ENCODE measurements at places on chromosomes 4 and X.

- DNase-seq: no peak
Measured at GRCh38 chrX:20229155-20229554, 37.6 kb downstream of the RPS6KA3 start.

DNA sequence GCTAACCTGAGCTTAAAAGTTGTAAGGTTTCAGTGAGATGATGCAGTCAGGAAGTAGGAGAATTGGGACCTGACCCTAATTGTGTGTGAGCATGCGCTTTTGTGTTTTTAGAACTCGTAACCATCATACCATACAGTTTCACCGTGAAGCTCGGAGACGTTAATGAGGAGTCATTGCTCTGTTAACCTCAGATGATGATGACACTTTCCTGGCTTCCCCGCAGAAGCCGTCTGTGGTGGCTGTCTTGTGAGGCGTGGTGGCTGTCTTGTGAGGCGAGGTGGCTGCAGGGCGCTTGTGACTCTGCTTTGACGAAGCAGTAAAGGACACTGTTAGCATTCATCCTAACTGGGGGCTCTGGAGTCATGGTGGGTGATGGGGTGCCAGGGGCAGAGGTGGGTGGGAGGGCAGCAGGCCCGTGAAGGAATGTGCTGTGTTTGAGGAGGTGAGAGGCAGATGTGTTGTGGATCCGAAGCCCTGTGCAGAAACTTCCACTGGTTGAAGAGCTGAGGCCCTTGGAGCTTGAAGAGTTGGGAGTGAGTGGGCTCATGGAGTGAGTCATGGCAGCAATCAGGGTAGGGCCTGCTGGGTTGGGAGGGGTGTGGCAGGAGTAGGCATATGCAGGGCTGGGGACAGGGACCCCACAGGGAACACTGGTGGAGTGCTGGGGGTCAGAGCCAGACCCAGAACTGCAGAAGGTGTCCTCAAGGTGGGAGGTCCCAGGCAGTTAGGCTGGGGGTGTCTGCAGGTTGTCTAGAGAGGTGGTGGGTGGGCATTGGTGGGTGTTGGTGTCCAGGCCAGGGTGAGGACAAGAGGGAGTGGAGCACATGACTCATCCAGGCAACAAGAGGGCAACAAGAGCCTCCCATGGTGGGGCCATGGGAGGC lies 57.4 kb downstream of the NSD2 start:
- DNase-seq: no peak

GRCh38 chr4:121421594-121421993 lies 40.8 kb upstream of the QRFPR start:
- no peak for DNase-seq

DNA sequence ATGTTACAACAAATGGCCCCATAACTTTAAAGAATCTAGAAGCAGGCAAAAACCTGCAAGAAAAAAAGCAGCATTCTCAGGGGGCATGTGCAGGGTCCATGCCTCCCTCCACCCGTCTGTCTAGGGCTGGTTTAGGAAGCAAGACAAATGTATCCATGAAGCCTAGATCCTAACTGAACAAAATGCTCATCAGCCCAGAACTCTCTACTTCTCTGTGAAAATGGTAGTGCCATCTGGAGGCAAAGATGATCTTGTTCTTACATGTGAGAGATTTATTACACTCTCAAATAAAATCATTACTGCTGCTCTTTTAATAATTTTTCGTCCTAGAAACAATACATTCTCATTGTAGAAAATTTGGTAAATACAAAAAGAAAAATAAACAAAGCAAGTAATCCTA lies 26.7 kb downstream of the NR3C2 start:
- peak; percentile 35 for DNase-seq

DNA sequence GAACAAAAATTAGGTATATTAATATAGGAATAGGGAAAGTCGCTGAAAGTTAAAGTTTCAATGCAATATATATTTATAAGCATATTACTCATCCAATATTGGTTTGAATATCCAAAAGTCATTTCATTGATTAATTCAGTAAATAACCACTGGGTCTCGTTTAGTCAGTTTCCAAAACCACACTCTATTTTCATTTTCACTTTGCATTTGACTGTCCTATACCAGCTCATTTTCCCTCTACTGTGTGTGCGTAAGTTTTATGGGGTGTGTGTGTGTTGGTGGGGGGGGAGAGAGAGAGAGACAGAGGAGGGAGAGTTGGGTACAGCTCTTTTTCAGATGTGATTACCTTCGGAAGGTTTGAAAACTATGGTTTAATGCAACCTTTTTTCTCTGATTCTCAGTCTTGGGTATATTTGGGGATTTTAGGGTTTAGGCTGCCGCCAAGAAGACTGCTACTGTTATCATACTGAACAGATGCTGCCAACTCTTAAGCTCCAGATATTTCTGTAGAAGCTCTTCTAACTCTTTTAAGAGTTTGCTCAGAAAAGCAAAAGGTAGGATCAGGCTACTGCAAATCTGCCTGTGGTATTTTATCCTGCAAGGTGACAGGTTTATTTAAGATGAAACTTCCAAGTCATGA lies 1427.4 kb downstream of the PCDH7 start:
- no peak for DNase-seq

GRCh38 chr4:34767407-34767806 lies 1476.9 kb downstream of the ARAP2 start:
- DNase-seq: no peak

GRCh38 chr4:101850698-101851097 lies 60.2 kb downstream of the BANK1 start:
- DNase-seq: no peak

DNA sequence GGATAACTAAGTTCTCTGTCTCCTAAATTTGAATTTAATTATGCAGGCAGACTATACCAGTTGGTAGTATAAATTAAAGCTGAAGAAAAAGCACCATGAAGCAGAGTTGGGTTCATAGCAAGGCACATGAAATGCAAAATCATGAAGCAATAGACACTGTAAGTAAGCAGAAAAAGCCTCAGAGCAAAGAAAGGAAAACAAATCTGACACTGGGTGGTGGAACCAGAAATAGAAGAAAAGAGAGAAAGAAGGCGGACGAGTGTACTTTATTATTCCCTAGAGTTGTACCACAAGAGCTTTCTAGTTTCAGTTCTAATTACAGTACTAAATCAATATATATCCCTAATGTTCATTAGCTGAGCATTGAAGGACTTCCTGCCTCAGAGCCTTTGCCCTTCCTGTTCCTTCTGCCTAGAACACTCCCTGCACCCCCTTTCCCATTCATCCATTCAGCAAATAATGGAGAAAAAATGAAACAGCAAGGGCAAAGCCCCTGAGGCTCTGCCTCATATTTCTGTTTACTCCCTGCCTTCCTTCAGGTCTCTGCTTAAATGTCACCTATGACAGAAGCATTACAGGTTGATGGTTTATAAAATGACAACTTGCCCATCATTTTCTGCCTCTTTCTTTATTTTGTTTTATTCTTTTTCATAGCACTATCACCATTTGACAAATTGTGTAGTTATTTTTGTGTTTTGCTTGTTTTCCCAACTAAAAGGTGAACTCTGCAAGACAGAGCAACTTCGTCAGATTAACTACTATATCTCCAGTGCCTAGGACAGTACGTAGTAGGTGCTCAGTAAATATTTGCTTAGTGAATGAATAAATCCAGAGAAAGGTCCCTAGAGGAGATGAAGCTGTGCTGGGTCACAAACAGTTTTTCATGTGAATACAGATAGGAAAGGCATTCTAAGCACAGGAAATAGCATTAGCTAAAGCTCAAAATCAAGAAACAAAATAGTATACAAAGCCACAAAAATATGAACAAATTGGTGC lies 154.0 kb upstream of the RASGEF1B start:
- DNase-seq: no peak

DNA sequence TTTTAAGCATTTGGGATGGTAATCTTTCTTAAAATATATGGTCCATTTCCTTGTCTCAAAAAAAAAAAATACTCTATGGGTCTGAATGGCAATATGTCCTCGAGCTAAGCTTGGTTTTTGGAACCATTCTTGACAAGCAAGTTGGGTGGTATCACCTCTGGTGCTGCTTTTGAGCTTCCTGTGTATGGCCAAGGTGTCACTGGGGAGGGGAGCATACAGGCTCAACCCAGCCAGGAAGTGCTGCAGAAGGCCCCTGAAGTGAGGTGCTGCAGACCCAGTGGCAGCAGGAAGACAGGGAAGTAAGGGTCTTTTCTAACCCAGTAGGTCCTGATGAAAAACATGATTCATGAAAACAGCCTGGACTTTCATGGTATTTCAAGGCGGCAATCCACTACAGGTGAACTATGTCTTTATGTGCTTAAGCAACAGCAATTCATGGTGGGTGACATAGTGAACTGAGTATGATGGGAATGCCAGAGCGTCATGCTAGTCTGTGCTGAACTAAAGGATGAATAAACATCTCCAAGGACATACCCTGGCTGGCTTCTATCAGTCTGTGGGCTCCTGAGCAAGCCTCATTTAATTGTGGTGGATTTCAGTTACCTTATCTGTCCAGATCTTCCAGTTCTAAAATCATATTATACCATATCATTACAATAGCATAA lies 15.1 kb downstream of the TRAPPC2 start:
- DNase-seq: no peak

GRCh38 chrX:24999511-24999910 lies 16.3 kb downstream of the ARX start:
- no peak for DNase-seq

- peak; percentile 23 for DNase-seq
Measured at GRCh38 chr4:81565142-81565870, 93.6 kb upstream of the RASGEF1B start.

- no peak for DNase-seq
Measured at GRCh38 chrX:110276778-110277177, 41.1 kb downstream of the AMMECR1 start.

DNA sequence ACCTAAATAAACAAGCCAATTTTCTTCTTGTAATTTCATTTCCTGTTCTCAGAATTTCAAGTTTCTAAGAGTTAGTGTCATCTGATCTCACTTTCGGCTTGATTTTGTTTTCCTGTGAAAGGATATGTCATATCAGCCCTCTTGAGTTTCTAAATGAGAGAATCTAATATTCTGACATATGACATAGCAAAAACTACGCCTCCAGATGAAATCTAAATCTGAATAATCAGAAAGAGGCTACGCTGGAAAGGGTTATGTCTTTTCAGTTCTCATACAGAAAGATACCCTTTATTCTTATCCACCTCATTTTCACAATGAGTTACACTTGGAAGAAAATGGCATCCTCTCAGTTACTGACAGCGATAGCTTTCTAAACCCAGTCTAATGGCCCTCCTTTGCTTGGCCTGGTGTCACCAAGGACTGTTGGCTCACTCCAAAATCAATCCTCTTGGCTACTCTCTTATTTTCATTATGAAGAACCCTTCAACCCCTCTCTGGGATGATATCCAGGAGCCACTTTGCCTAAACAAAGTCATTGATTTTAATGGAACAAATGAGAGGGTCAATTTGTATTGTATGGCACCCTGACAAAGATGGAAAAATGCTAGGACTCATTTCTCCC lies 65.6 kb downstream of the ASB9 start:
- no peak for DNase-seq

DNA sequence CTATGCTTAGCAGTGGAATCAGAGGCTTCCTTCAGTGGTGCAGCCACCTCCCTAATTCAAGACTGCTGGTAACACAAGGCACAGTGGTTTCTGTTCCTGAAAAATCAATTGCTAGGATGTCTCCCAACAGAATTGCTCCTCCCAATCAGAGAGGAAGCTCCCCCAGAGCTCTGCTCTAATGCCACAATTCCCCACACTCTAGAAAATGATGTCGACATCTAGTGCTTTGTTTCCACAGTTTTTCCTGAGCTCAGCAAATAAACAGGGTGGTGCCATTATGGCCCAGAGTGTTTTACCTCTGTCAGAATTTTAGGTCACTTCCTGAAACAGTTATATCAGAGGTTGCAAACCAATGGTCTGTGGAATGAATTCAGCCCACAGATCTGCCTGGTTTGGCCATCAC lies 24.7 kb downstream of the TAB3 start:
- no peak for DNase-seq

GRCh38 chr4:97072666-97073065 lies 1070.6 kb downstream of the STPG2 start:
- DNase-seq: no peak

DNA sequence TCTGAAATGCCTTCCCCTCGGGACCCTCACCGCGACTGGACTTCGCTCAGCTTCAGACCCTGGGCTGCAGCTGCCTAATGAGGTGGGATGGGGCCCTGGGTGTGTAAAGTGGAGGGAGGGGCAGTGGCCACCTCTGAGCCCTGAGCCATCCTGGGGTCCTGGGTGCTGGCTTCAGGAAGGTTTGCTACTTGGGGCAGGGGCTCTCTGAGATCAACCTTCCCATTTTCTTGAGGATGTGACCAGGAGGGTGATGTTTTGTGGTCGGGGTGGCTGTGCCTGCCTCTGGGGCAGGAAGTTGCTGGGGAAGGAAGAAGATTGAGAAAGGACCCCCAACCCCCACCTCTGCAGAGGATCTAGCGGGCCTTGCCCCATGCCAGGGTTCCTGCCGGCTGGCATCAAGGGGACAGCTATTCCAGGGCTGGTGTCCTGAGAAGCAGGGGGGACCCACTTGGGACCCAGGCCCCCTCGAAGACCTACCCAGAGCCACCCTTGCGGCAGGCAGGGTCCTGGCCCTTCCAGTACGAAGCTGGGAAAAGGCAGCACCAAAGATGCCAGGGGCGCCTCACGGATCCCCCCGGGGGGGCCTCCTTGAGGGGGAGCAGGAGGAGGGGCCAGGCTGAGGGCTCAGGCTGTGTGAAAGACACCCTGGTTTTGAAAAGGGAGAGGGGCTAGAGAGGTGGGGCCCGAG lies 6.5 kb downstream of the SH3BP2 start:
- DNase-seq: no peak

- no peak for DNase-seq
Measured at GRCh38 chrX:9635368-9635767, 130.3 kb downstream of the GPR143 start.

DNA sequence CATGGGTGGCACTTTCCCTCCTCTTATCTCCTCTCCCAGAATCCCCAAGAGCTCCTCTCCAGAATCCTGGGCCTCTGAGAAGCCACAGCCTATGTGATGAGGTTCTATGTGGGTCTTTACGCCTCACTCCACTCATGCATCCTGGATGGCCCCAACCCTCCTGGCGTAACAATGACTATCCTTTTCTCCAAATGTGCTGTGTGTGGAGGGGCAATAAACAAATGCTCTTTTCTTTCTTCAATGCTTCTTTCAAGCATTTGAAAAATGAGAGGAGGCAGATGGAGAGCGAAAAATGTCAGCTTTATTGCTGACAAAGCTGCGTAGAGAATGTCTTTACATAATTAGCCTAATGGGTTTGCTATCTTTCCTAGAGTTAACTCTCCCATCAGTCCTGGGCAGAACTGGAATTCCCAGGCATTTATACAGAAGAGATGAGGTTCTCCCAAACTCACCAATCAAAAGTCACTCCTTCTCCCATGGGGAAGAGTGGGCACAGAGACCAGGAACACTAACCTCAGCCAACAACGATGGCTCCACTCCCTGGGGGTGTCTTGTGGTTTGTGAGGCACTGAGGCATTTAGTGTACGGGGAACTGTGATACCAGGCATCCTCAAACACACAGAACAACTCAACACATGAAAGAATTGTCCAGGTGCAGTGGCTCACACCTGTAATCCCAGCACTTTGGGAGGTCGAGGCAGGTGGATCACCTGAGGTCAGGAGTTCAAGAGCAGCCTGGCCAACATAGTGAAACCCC lies 118.9 kb upstream of the SLC34A2 start:
- DNase-seq: no peak

- peak; percentile 73 for DNase-seq
Measured at GRCh38 chr4:45004847-45005565, 278.6 kb upstream of the GNPDA2 start.

GRCh38 chr4:165873298-165874071 lies 448 bp downstream of the TLL1 start:
- peak; percentile 44 for DNase-seq
